Activated CD4-positive, CD25-positive, alpha-beta regulatory T cell treated with anti-CD3 and anti-CD28 coated beads, Interleukin-2, amount 50 U/mL, for 24 hours (primary cell): ENCODE measurements at places on chromosomes 11 and 22.

- ATAC-seq: no peak
Observed at GRCh38 chr11:65504674-65505465, 6.0 kb downstream of the MALAT1 start.

DNA sequence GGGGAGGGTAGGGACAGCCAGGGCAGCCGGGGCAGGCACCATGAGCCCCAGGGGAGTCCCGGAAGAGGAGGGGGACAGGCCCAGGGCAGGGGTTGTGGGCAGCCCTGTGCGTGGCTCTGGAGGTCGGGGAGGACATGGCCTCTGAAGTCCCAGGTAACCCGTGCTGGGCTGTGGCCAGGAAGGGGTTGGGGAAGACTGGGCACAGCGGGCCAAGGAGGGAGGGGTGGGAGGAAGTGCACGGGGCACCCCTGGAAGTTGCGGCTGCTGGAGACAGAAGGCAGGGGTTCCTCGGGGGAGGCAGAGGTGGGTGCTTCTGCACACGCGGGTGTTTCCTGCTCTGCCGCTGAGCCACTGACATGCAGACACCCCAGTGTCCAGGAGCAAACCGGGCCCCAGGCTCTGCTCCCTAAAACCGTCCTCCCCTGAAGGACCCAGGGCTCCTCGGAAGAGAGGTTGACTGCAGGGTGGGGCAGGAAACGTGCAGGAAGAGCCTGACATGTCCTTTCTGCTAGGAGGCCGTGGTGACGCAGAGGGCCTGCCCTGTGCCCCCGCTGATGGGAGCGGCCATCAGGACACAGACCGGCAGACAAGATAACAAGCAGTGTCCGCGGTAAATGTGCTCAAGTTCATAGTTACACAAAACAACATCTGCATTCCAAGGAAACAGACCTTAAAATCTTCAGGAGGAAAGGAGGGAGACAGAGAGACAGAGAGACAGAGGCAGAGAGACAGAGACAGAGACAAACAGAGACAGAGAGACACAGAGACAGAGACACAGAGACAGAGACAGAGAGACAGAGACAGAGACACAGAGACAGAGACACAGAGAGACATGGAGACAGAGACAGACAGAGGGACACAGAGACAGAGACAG lies 5.7 kb downstream of the TNNI2 start:
- peak; percentile 68 for ATAC-seq

GRCh38 chr11:93844568-93844967 lies 5.8 kb downstream of the VSTM5 start:
- no peak for ATAC-seq

- ATAC-seq: peak; percentile 3
Observed at GRCh38 chr11:72102631-72102945, 509 bp downstream of the LAMTOR1 start.

- no peak for ATAC-seq
Observed at GRCh38 chr22:47250995-47251765, 488.7 kb downstream of the TBC1D22A start.

- ATAC-seq: no peak
Observed at GRCh38 chr11:76824083-76824939, 36.4 kb upstream of the ACER3 start.

DNA sequence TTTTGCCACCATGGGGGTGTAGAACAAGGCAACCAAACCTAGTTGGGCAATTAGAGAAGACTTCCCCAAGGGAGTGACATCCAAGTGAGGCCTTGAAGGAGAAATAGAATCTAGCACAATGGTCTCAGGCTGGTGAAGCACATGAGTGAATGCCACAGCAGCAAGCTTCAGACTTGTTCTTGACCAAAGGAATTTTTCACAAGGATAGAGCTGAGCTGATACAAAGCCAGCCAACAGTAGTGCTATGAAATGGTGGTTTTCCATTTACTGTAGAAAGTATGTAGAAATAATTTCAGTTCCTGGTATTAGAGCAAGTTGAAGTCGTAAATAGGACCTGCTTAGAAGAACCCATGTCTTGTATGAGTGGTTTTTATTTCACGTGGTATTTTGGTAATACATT lies 148.3 kb upstream of the RASSF10 start:
- no peak for ATAC-seq

- no peak for ATAC-seq
Observed at GRCh38 chr22:34877506-34877905, 188.5 kb upstream of the ISX start.

- no peak for ATAC-seq
Observed at GRCh38 chr11:75237050-75237449, 3.5 kb upstream of the TPBGL start.

- no peak for ATAC-seq
Observed at GRCh38 chr11:85756401-85757200, 54.3 kb downstream of the SYTL2 start.

DNA sequence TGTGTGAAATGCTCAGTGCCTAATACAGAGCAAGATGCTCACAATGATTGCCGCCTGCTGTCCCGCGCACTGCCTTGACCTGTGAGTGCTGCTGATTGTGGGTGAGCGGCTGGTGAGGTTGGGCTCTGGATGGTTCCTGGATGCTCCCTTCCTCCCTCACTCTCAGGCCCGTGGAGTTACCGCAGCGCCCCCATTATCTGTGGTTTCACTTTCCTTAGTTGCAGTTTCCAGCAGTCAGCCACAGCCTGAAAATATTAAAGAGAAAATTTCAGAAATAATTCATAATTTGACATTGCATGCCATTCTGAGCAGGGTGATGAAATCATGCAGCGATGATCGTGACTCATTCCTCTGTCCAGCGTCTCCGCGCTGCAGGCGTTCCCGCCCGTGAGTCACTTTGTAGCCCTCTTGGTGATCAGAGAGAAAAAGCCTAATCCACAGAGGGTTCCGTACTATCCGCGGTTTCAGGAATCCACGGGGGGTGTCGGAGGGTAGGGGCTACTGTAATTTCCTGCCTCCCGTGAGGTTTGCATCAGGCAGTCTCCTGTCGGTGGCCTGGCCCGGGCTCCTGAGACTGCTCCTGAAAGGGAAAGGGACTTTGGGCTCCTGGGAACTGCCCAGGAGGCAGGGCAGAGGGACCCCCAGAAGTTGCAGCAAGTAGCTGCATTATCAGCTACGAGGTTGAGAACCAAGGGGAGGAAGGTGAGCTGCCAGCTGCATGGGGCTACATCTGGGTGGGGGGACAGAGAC lies 10.6 kb downstream of the RPL3 start:
- ATAC-seq: no peak

- ATAC-seq: no peak
Observed at GRCh38 chr11:12420706-12421105, 43.3 kb downstream of the PARVA start.

DNA sequence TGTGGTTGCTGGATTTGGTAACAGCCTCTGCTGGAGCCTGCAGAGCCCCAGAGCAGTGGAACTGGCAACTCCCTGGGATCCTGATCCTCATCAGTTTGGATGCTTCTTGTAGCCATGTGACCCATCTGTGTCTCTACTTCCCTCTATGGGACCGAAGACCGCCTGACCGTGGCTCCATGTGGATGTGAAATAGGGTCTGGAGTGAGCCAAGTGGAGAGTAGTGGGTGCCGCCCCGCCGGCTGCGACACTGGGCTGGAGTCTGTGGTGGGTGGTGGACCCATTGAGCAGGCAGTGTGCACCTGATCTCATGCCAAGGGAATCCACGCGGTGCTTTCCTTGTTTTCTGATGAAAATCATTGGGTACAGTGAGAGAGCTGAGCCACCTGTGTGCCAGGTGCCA lies 543.2 kb upstream of the B3GAT1 start:
- no peak for ATAC-seq

- ATAC-seq: no peak
Observed at GRCh38 chr11:126132319-126132718, 69.7 kb upstream of the CDON start.

GRCh38 chr11:125167292-125167953 lies 2.9 kb downstream of the PKNOX2 start:
- no peak for ATAC-seq

DNA sequence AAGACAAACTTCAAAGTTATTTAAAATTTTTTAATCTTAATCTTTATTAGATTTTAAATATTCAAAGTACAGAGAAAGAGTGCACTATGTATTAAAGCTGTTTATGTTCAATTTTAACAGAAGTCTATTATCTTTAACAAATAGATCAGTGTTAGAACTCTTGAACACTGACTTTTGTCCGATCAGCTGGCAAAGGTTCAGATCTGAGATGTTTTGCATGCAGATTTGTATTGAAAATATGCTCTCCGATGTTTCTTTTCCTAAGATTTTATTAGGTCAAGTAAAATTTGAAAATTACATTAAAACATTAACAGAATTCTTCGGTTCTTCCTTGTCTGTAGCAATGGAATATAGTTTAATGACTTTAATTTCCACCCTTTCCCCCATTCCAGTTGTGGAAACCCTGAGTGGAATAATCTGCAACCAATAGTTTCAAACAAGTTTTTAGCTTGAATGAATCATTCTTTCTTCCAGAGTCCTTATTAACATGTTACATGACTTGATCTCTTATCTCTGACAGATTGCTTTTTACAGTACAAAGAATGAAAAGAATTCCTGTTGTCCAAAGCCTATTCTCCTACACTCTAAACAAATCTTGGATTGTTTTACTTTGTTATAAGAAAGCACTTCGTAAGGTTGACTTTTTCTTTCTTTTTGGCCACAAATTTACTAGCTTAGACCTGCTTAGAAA lies 11.4 kb upstream of the TCP11L1 start:
- ATAC-seq: no peak

DNA sequence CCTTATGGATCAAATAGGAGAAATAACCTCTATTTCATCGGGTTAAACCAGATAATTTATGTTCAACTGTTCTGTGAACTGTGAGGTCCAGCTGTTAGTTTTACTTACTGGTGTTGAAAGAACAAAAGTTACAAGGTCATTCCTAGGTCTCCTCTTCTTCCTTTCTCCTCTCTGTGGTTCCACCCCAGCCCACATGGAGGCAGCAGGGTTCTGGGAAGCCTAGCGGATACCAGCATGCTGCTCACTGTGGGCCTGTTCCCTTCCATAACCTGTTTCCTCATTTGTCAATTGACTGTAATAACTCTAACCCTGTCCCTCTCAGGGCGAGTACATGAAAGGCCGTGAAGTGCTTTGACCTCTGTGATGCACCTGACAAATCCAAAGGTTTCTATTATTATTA lies 27.8 kb downstream of the RELT start:
- no peak for ATAC-seq

DNA sequence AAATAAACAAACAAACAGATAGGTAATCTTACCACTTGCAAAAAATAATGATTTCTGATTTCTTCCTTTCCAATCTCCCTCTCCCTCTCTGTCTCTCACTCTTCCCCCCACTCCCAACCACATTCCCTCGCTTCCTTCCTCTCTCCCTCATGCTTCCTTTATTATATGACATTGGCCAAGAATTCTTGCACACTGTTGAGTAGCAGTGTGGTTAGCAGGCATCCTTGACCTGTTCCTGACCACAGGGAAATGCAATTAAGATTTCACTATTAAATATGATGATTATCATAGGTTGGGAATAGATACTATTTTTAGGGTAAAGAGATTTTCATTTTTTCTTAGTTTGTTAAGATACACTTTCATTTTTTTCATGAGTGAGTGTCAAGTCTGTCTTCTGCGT lies 14.7 kb upstream of the PLAAT4 start:
- no peak for ATAC-seq

GRCh38 chr11:83956119-83956697 lies 670.0 kb upstream of the CCDC90B start:
- ATAC-seq: no peak

DNA sequence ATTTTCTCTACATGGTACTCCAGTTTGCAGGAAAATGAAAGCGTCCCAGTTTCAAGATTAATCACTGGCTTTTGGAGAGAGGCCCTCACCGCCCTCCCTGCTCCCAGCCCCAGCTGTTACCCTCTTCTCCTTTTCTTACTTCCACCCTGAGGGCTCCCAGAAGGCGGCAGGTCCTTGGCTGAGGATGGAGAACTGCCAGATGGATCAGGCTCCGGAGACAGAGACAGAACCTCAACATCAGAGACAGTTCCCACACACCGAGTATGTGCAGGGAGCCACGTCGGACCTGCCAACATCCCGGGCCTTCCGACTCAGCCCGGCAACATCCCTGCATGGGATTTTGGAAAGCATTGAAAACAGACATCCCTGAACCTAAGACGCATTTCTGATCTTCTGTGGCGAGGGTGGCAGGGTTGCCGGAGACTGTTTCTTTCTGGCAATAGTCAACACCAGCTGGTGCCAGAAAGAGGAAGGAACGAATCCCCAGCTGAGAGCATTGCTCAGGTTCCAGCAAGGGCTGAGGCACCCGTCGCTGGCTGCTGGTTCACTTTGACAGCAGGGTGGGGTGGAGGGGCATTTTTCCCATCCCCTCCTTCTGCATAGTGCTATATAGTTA lies 467.1 kb downstream of the MIAT start:
- ATAC-seq: no peak

GRCh38 chr11:13924801-13925327 lies 37.7 kb upstream of the SPON1 start:
- no peak for ATAC-seq

DNA sequence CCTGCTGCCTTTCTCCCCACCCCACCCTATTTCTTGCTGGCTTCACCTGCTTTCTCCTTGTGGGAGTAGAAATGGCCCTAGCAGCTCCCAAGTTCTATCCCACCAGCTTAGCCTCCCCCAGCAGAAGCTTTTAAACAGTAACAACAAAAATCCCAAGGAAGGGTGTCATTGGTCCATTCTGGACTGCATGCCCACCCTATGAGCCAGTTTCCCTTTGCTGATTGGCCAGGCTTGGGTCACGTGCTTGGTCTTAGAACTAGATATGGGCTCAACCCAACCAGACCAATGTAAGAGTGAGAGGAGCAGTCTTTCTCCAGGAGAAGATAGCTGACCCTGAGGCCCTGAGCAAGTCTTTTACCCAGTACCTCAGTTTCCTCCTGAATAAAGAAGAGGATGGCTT lies 2.3 kb downstream of the MTFP1 start:
- no peak for ATAC-seq

- no peak for ATAC-seq
Observed at GRCh38 chr11:113472471-113472870, 2.7 kb downstream of the DRD2 start.

DNA sequence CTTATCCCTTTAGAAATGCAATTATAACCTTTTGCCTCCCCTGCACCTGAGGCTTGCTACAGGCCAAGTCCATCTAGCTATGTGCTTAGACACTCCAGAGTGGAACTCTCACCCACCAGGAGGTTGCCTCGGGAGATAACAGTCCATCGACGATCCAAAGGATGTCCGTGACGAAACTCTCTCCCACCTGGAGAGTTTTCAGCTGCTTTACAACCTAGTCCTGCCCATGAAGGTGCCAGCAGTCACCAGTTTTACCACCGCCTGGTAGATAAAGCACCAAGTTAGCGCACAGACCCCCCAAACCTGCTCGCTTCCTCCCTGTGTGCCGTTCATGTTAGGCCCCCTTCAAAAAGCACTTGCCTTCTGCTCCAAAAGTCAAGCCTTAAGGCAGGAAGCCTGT lies 53.1 kb upstream of the SHISAL1 start:
- no peak for ATAC-seq

- no peak for ATAC-seq
Observed at GRCh38 chr11:104655066-104655465, 243.2 kb downstream of the CASP12 start.
